ENCODE measurements at places on chromosomes 13 and 19.

DNA sequence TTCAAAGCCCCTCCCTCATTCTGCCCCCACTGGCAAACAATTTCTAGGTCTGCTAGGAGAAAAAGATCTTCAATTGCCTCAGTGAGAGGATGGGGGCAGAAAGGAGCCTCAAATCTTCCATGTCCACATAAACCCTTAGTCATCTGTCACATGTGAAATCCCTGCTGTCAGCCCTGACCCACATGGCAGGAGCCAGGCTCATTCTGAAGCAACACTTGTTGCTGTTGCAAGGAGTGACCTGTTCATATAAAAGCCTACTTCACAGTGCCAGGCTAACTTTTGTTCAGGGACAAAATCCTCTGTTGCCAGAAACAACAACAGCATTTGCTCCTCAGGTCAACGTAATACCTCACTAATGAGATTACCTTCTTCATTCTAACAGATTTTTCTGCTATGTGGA, 70.5 kb downstream of the IRS2 start:
- DNase-seq, result no peak

GRCh38 chr13:52954838-52955237, 73.8 kb upstream of the OLFM4 start:
- DNase-seq, result no peak

GRCh38 chr13:39051157-39051556, 12.9 kb downstream of the NHLRC3 start:
- DNase-seq, result peak; percentile 17

- no peak for DNase-seq
These were observed 54.2 kb downstream of the CCNE1 start for GRCh38 chr19:29866011-29866410.

- DNase-seq, result no peak
These were observed 2.5 kb downstream of the KPNA3 start for GRCh38 chr13:49789968-49790367.

- no peak for DNase-seq
These were observed 5.3 kb upstream of the F2RL3 start for GRCh38 chr19:16883522-16883921.

DNA sequence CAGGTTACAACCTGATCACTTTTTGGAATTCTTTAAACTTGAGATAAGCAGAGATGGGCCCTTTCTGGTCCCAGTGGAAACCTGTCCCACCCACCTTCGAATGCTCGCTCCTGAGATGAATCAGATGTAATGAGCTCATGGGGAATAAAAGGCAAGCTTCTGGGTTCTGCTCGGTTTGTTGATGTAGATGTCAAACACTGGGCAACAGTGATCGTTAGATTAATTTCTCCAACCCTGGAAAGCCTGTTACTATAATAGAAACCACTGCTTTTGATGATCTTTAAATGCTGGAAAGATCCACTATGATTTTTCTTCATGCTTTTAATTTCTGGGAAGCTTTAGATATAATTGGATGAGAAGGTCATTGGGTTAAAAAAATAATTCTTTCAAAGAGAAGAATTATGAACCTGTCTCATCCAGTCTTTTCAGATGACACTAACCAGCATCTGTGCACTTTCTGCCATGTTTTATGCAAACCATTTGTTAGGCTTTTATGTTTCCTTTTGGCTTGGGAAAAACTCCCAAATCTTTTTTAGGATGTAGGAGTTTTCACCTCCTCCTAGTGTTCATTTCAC, 49.3 kb downstream of the B3GLCT start:
- DNase-seq, result no peak

DNA sequence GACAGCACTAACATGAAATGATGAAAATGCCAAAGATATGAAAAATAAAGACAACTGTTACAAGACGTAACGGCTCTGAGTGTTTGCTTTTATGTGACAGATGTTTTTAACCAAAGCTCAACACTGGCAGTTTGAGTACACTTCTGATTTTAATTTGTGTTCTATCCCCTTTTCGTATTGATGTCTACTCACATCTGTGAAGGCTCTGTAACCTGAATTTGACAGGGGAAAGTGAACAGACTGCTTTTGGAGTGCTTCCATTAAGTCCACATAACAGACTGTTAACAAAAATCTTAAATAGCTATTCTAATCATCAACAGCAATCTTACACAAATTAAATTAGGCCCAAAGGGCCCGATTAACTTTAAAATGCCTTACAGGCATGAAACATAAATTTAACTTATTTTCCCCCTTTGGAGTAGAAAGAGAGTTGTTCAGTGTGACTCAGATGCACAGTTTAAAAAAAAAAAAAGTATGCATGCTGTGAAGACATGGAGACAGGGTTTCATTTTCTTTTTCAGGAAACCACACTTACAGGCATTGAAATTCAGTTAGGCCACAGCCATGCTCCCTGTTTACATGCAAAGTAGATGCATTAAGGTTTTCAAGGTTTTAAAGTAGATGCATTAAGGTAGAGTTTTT, 16.3 kb upstream of the RNASEH2B start:
- DNase-seq, result peak; percentile 63

DNA sequence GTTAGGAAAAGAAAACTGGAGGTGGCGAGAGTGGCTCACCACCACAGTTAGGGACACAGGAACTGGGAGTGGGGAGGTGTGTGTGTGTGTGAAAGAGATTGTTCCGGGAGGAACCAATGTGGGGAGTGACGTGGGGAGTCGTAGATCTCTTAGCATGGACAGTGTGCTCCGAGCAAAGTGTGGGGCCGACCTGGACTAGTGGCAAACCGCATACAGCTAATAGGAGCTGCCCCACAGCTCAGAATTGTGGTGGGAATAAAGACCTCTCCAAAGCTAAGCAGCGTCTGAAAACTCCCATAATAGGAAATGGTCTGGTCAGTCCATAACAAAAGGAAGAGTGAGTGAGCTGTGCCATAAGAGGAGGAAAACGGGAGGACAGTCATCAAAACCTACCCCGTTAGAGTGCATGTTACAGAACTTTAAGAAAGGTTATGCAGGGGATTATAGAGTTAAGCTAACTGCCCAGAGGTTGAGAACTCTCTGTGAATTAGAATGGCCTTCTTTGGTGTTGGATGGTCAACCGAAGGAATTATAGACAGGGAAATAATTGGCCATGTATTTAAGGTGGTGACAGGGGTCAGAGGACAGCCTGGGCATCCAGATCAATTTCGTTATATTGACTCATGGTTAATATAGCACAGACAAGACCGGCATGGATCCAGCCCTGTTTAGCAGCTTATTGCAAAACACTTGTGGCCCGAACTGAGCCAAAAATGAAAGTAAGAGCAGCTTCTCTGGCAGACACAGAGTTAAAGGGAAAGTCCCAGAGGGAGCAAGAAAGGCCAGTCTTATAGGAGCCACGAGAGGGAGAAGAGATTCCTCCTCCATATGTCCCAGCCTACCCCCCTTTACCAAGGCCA, 8.9 kb upstream of the SLC15A1 start:
- DNase-seq, result no peak

- DNase-seq, result no peak
These were observed 6.2 kb downstream of the ZNF446 start for GRCh38 chr19:58482372-58482771.

DNA sequence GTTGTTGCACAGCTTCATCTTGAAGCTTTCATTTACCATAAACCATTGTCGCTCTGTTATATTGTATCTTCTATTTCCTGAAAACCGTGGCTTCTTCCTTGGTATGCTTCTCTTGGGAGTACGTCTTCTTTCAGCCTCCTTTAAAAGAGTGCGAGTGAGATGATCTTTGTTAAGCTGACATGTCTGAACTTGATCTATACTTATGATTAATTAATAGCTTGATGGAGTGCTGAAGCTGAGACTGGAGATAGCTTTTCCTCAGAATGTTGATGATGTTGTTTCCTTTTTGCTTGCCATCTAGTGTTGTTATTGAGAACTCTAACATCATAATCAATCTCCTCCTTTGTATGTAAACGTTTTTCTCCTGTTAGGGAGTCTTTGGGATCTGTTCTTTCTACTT, 529.3 kb upstream of the SPRY2 start:
- no peak for DNase-seq

GRCh38 chr19:11152318-11153062, 3.1 kb downstream of the SPC24 start:
- no peak for DNase-seq

GRCh38 chr13:74973935-74974879, 507.8 kb downstream of the TBC1D4 start:
- no peak for DNase-seq

DNA sequence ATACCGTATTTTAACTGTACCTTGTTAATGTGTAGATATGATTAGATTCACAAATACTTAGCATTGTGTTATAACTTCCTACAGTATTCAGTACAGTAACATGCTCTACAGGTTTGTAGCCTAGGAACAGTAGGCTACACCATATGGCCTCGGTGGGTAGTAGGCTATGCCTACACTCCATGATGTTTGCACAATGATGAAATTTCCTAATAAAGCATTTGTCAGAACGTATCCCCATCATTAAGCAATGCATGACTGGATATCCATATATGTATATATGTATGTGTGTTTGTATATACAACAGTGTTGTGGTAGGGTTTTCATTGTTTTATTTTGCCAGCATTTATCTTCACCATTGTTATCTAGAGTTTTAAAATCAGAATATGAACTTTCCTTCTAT, 119.4 kb downstream of the SLC7A1 start:
- DNase-seq, result no peak

- no peak for DNase-seq
These were observed 164.8 kb upstream of the KL start for GRCh38 chr13:32851083-32852069.

DNA sequence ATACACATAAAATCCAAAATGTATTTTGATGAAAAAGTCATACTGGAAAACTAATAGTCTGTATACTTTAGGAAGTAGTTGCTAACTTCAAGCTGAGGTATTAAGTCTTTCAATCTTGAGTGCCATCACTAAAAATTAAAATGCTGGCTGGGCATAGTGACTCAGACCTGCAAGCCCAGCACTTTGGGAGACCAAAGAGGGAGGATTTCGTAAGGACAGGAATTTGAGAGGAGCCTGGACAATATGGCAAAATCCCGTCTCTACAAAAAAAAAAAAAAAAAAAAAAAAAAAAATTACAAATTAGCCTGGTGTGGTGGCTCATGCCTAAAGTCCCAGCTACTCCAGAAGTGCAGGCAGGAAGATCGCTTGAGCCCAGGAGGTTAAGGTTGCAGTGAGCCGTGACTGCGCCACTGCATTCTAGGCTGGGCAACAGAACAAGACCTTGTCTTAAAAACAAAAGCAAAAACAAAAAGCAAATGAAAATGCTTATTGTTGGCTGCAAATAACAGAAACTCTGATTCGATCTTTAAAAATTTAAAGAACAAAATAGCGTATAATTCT, 1994.2 kb upstream of the PCDH20 start:
- no peak for DNase-seq

DNA sequence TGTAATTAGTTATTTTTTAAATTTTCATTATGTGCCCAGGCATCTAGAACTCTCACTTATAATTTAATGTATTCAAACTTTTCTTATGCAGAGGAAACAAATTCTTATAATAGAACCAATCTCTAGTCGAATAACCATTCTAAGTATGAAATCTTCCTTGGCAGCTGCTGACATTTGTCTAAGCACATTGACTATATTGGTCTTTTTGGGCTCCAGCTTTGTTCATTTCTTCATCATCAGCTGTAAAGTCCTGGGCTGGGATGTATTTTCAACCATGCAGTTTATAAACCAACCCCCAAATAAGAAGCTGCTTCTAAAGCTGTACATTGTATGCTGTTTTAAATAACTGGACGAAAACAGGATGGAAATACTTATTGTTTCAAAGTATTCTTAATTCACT, 2.3 kb upstream of the MICU2 start:
- no peak for DNase-seq

DNA sequence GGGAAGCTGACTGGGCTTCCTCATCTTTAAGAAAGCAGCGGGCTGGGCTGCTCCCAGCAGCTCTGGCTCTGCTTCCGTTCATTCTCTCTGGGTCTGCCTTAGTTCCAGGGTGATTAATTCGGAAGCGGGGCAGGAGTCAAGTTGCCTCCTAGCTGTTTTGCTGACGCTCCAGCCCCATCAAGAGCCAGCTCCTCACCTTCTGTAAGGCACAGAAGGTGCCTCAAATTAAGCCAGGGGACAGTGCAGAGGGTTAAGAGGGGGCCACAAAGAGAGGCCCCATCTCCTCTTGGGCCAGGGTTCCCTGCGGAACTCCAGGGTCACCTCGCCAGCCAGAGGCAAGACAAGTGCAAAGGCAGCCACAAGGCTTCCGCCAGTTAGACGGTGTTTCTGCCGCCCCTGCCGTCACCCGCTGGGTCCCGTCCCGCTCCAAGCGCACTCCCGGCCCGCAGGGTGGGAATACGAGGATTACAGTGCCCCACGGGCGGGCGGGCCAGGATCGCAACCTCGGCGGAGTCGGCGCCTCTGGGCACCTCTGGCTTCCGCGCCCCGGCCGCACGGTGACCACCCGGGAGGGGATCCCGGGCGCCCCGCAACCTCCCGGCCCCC, 508 bp downstream of the SLC15A1 start:
- DNase-seq, result no peak

- DNase-seq, result peak; percentile 26
These were observed 4.3 kb downstream of the HPN start for GRCh38 chr19:35045667-35046300.

DNA sequence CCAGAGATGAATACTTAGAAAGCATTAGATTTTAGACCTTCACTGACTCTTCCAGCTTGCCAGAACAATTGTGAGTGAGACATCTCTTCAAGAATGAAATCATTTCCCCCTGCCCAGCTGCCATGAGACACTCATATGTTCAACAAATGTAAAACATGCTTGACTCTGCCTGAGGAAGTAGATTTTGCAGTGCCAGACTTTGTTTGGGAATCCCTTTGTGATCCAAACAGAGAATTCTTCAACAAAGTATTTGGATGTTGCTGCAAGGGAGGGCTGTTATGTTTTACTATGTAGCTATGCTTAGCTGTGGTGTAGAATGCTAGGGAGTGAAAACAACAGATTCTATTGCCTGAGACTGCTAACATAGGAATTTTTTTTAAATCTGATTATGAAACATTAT, 416.4 kb downstream of the DCT start:
- DNase-seq, result no peak

- no peak for DNase-seq
These were observed 622 bp downstream of the RASA3 start for GRCh38 chr13:114131583-114132418.

- DNase-seq, result no peak
These were observed 1.5 kb downstream of the FAM124A start for GRCh38 chr13:51223560-51224270.

- peak; percentile 91 for DNase-seq
These were observed at the start of gene ZNF776 for GRCh38 chr19:57746580-57747471. ZNF776 (plus strand) TSS chr19:57746815; CDS start chr19:57747059, 244 bp downstream.

Data from CD4-positive, alpha-beta T cell treated with Interleukin-2 at 100 ng/mL for 4 hours (primary cell).